ENCODE measurements at places on chromosomes 11 and 22. TPM values are rescaled to one million over a fixed set of nuclear protein-coding genes. Genes with fewer than 3 reads are reported as not detected.
A peak's percentile ranks its signal among the peaks of the same experiment; 100 is the strongest.

DNA sequence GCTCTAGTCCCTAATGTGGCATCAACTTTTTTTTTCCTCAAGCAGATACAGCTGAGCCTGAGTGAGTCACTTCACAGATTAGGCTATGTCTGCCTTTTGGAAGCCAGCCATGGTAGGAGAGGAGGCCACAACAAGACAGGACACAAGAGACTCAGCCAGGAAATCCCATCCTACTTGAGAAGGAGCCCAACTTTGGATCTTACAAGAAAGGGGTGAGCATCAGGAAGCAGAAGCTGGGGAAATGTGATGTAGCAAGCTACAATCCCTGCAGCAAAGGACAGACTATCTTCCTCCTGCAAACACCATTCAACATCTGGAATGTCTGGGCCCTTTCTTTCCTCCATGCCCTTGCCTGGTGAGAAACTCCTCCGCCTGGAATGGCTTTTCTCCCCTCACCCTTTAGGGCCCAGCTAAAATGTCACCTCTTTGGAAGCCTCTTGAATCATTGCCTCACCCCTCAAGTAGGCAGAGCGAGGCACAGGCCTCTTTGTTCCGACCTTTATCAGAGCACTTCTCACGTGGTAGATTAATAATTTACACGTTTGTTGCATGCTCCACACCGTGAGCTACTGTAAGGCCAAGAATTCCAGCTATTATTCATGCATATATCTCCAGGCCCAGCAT is 156.4 kb upstream of the PITPNB start:
- DNase-seq, result peak; percentile 82

DNA sequence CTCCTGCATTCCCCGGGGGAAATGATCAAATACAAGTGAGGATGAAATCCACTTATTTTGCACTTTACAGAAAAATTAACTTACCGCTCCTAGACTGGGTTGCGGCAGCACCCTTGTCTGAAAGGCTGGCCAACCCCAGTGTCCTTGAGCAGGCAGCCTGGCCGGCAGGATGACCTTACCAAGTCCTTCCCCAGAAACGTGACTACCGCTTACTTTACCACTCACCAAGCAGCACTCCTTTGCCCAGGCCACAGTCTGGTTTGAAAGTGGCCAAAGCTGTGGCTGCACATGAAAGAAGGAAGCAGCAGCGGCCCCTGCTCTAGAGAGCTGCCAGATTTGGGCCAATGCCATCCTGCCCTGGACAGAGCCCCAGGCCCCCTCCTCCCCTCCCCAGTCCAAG is 20.3 kb downstream of the MYH9 start:
- no peak for DNase-seq

GRCh38 chr11:76791861-76792260 is 8.7 kb downstream of the TSKU start:
- peak; percentile 43 for DNase-seq

DNA sequence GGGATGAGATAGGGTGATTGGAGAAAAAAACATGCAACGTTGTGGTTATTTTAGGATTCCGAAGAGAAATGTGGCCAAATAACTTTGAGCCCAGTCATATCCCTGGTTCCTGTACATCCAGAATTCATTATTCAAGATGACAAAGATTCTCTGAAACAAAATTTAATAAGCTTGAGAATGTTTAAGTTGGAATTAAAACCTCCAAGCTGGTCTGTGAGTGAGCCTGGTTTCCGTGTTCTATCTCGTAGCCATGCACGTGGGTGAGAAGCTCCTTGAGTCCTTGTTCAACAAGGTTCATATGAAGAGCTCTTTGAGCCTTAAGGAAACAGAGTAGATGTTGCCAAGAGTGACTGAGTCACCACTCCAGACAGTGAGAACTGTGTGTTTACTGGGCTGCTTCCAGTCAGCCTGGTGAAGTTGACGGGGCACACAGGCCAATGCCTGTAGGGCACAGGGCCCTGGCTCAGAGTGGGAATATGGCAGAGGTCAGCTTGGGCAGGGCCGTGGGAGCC is 206.5 kb downstream of the NAV2 start:
- no peak for DNase-seq

- DNase-seq, result no peak
Observed at GRCh38 chr22:19734163-19734562, 10.8 kb downstream of the GP1BB start.

DNA sequence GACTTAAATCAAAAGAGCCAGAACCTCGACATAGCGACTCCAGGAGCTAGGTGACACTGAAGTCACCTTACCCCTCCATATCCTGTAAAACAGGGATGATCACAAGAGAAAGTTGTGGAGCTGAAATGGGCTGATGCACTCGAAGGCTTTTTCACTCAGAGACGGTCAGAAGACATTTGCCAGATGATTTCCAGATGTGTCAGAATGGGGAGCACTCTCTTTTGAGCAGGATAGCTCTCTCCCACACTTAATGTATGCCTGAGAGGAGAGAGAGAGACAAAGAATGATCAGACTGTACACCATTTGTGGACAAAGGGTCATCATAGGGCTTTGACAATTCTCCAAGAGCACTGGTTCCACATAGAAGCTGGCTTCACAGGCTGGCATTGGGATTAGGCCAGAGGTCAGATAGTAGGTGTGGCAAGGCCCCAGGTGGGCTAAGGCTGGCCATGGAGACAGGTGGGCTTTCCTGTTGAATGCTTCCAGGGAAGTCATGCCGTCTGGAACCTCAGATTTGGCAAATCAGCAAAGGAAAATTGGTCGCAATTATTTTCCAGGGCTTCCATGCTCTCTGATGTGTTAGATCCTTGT is 42.3 kb upstream of the ETS1 start:
- DNase-seq, result no peak

GRCh38 chr11:32899438-32899837 is 6.8 kb downstream of the QSER1 start:
- no peak for DNase-seq

DNA sequence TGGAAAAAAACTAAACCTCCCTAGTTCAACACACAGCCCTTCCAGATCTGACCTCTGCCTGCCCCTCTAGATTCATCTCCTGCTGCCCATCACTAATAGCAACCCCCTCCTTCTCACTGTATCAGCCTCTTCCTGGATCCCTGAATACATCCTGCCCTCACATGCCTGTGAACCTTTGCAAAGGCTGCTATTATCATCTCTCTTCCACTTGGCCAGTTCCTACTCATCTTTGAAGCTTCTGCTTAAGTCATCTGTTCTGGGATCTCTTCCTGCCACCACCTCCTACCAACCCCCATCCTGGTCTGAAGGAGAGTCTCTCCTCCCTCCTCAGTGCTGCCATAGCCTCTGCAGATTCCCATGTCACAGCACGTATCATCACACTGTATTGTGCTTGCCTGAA is 38.0 kb upstream of the AMOTL1 start:
- DNase-seq, result no peak

DNA sequence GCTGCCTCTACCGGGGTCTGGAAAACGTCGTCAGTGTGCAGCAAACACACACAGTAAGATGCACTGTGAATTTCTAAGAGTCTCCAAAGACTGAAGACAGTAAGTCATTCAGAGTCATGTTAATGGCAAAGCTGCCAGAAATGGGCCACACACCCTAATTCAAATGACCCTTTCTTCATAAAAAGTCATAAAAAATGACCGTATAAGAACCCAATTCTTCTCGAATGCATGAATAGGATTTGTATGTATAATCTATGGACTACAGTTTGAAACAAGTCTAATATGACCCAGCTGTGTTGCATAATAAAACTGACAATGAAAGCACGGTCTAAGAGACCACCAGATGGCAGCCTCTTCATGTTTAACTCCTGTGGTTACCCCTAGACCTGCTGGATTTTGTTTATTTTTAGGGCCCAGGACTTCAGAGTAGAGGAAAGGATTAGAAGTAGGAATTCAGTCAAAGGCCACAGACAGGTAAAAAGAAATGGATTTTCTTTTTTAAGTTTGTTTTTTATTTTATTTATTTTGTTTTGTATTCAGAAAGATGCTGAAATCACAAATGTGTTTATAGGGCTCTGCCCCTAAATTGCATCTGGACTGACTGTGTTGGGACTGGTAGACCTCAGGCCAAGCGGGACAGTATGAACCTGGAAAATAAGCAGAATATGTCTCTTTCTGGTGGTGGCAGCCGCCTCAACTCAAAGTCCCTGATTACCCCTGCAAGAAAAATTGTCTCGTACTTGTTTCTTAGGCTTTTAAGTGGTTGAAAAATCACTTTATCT is 32.1 kb upstream of the SLC5A12 start:
- DNase-seq, result peak; percentile 89

DNA sequence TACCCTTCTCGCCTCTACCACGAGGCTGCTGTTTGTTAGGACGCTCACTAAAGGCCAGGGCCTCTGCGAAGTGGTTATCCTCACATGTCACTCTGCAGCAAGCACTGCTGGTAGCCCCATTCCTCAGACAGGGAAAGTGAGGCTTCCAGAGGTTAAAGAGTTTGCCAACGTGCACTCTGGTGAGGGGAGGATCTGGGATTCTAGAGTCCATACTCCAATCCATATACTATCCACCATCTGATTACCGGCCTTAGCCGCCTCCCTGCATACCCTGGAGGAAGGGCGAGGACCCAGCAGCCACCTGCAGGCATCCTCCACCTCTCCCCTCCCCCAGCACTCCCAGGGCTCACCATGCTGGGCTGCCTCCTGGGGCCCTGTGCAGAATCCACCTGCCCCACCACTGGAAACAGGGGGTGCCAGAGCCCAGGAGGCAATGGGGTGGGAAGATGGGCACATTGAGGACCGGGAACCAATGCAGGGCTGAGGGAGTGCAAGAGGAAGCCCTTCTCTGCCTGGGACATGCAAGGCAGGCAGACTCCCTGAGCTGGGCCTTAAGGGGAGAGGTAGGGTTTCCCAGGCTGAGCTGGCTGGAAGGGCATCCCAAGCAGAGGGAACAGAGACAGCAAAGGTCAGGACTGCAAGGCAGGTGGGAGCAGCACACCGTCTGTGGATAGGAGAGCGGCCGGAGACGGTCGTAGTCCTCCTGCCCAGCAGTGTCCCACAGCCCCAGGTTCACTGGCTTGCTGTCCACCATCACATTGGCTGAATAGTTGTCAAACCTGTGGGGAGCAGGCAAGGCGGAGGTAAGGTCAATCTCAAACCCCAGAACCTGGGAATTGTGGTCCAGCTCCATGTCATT is 11.7 kb downstream of the RAC2 start:
- DNase-seq, result no peak

GRCh38 chr11:12113294-12113693 is 2.9 kb downstream of the MICAL2 start:
- DNase-seq, result no peak

GRCh38 chr11:2524446-2525165 is 79.8 kb downstream of the KCNQ1 start:
- DNase-seq, result no peak

DNA sequence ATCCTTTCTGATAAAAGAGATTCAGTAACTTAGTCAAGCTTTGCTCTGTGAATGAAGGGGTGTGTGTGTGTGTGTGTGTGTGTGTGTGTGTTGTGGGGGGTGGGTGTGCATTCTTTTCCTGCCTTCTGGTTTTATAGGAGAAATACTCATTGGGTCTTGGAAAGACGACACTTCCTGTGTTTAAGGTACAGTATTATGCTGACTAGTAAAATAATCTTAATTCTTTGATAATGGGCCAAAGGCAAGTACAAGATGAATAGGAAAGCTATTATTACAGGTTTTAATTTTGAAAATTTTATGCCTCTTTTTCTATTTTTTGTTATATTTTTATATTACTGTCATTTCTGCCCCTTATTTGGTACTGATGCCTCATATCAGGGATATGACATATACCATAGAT is 26.1 kb downstream of the HSD17B12 start:
- DNase-seq, result no peak

GRCh38 chr11:61918251-61918937 is 1.0 kb upstream of the RAB3IL1 start:
- no peak for DNase-seq

DNA sequence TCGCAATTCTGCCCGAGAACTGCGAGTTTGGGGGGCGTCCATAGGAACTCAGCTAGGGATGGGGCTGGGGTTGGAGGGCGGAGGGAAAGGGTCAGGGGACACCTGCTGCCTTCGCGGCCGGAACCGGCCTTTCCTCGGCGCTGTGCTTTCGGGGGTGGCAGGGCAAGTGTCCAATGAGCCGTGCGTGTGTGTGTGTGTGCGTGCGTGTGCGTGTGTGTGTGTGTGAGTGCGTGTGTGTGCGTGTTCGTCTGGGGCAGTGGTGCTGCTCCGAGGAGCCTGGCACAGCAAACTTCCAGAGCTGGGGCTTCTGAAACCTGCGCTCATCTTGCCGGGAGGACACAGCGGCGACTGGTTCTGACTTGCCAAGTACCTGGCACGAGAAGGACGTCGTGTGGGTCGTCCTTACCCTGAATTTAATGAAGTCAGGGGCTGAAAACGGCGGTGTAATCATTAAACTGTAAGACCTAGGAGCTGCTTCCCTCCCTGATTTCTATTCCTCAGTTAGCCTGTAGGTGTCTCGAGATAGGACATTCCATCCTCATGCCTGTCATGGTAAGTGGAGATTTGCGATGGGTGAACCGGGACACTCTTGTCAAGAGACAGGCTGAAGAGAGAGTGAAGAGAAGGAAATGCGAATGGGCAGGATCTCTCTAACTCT is 27.0 kb upstream of the AMOTL1 start:
- peak; percentile 87 for DNase-seq

DNA sequence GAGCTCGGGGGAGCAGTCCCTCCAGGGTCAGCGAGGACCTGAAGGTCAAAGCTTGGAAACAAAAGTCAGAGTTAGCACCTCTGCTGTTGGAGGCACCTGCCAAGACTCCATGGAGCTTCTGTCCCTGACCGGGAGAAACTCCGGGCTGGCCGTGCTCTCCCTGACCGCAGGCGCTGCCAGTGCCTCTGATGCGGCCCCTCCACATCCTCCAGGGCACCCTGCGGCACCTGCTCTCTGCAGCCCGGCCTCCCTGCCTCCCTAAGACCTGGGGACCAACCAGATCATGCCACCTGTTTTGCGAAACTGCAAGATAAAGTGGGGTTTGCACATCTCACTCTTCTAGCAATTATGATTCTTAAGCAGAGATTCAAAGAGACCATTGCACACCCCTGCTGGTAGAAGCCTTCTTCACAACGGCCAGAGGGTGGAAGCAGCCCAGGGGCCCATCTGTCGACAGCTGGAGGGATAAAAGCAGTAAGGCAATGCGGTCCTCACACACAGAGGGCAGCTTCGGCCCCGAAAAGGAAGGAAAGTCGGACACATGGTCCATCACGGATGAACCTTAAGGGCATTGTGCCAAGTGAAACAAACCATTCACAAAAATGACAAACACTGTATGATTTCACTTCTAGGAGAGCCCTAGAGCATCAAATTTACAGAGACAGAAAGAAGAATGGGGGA is 477.1 kb downstream of the BRD1 start:
- DNase-seq, result no peak

DNA sequence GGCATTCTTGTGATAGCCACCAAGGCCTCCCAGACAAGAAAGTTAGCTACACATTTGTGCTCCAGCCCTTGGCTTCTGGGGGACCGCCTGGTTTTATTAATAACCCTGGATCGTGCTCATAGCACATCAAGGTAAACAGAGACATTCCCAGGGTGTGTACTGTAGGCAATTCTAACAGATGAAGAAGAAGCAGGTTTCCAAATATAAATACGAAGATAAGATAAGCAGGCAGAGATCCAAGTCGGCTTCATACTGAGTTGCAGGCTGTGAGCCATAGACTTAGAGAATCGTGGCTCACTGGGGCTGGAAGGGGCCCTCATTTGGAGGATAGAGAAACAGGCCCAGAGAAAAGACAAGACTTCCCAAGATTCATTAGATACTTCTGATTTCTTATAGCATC is 131.4 kb downstream of the TENM4 start:
- no peak for DNase-seq

PVALB gene
- not detected for total RNA-seq

LRP4 gene
- total RNA-seq, result 39.6 TPM

SMIM35 gene
- total RNA-seq, result not detected

TRIM48 gene
- total RNA-seq, result not detected

MS4A4A gene
- total RNA-seq, result not detected

OR4D5 gene
- total RNA-seq, result not detected

TCF20 gene
- 77.8 TPM for total RNA-seq

CDC42EP1 gene
- total RNA-seq, result 1.6 TPM
